ENCODE measurements at places on chromosomes 16 and 17.

GRCh38 chr17:81682565-81683207 lies 911 bp downstream of the ARL16 start:
- DNase-seq = no peak

GRCh38 chr16:14564861-14565687 lies 65.0 kb downstream of the PARN start:
- DNase-seq = peak; percentile 23

GRCh38 chr16:77290451-77291115 lies 91.4 kb downstream of the SYCE1L start:
- DNase-seq = no peak

- no peak for DNase-seq
These were observed 9.8 kb downstream of the RASL10B start for GRCh38 chr17:35740997-35741931.

- DNase-seq = no peak
These were observed 542 bp downstream of the KLHL36 start for GRCh38 chr16:84648595-84649510.

- DNase-seq = no peak
These were observed 6.3 kb downstream of the CDH5 start for GRCh38 chr16:66372898-66373155.

DNA sequence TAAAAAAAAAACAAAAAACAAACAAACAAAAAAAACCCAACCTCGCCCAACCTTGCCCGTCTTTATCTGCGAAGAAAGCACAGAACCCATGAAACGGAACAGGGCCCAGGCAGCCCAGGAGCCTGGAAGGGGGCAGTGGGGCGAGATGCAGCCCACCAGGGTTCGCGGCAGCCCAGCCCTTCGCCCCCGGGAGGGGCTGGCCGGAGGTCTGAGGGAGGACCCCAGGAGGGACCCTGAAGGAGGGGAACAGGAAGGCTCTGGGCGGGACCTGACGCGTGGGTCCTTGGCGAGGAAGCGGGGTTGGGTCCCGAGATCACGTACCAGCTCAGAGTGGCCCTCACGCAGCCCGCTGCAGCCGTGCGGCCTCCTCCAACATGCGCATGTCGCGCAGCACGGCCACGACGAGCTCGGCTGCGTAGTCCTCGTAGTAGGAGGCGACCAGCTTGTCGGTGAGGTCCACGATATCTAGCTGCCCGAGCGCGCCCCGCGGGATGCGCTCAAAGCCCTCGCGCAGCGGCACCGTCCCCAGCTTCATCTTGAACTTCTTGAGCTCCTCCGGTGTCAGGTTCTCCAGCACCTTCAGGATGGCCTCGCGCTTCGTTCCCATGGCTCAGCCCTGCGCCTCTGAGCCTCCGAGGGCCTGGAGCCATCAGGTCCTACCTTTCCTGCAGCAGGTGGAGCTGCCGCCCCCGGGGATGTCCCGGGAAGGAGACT lies at the start of gene PYDC1:
Gene PYDC1, minus strand, starts transcription at position 714 of the 714 bp plus-strand sequence. Its CDS starts 107 bp downstream, at position 607.
- no peak for DNase-seq

GRCh38 chr17:40547785-40548478 lies 17.3 kb downstream of the CCR7 start:
- DNase-seq = no peak

DNA sequence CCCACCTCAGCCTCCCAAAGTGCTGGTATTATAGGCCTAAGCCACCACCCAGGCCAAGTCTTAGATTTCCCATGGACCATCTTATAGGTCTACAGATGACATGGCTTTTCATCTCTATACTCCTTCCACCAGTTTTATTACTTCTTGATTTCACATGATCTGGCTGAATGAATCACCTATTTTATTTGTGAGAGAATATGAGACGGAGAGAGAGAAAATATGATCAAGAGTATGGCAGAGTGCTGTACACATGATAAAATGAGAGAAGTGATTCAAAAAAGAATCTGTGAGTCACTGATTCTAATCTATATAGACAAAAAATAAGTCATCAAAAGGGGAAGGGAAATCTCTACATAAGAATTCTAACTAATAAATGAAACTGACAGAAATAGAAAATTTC lies 13.7 kb downstream of the ACSM1 start:
- DNase-seq = no peak

GRCh38 chr16:27803775-27804549 lies 254.0 kb downstream of the KATNIP start:
- no peak for DNase-seq

DNA sequence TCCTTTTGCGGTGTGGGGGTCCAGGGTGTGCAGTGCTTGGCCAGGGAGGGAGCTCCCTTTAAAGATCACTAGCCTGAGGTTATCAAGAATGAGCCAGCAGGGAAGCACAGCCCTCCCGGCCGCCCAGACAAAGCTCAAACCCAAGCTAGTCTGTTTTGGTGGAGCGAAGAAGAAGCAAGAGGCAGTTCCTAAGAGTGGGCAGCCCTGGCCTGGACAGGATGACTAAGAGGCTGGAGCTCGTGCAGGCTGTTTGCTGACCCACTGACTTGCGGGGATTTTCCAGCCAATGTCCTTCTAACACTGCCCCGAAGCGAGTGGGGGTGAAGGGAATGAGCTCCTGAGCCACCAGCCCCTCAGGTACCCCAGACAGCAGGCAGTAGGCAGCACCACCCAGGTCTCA lies 134.4 kb downstream of the COPRS start:
- no peak for DNase-seq

GRCh38 chr17:79520167-79521165 lies 90.4 kb downstream of the RBFOX3 start:
- DNase-seq = no peak
